ENCODE measurements at places on chromosomes 6 and 20. TPM values are rescaled to one million over a fixed set of nuclear protein-coding genes. Genes with fewer than 3 reads are reported as not detected.

DNA sequence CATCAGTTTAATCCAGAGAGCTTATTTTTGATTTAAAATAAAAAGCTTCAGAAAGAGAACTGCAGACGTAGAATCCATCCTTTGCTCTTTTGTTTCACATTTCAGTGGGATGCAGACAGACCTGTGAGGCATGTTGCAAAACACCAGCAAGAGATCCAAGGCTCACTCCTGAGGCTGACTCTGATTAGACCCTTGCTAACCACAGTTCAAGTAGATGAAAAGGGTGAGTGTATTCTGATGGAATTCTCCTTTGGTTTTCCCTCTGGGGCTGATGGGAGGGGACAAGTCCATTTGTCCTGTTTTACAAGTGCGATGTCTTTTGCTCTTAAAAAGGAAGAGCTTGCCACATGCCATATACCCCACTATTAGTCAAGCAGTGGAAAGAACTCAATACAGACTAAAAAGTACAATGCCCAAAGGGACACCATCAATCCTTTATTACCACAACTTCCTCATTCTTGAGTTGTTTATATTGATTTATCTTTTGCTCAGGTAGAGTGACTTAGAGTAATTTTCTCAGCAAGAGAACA, 772.7 kb downstream of the MAFB start:
- no peak for DNase-seq

DNA sequence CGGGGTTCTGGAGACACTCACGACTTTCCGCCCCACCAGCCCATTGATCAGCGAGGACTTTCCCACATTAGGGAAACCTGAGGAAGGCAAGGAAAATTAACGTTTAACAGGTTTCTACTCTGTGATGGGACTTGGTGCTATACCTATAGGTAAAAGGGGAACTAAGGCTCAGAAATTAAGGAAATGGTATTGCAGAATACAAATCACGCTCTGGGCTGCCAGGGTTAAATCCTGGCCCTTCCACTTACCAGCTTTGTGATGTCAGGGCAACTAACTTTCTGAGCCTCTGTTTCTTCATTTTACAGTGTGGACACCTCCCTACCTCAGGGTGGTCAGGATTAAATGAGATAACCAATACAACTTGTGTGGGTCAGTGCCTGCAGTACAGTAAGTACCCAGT, 8.8 kb downstream of the GNL1 start:
- DNase-seq = no peak

EBF4 gene
- 15.0 TPM for polyA plus RNA-seq

DNA sequence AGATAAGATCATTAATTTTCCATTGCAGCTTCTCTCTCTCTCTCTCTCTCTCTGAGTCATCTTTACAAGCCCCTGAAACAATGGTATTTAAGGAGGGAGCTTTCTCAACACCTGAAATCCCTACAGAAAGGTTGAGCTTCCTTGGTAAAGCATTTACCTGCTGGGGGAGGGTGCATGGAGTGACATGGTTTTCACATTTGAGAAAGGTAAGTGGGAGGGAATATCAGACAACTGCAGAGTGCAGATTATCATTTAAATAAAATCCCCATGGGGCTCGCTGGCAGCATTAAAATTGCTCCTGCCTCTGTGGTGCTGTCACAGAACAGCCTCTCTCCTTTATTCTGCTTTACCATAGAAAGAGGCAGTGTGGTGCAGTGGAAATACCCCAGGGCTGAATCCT, 10.3 kb upstream of the PDYN start:
- no peak for DNase-seq

DLK2 gene
- not detected for polyA plus RNA-seq

ECT2L gene
- not detected for polyA plus RNA-seq

DNA sequence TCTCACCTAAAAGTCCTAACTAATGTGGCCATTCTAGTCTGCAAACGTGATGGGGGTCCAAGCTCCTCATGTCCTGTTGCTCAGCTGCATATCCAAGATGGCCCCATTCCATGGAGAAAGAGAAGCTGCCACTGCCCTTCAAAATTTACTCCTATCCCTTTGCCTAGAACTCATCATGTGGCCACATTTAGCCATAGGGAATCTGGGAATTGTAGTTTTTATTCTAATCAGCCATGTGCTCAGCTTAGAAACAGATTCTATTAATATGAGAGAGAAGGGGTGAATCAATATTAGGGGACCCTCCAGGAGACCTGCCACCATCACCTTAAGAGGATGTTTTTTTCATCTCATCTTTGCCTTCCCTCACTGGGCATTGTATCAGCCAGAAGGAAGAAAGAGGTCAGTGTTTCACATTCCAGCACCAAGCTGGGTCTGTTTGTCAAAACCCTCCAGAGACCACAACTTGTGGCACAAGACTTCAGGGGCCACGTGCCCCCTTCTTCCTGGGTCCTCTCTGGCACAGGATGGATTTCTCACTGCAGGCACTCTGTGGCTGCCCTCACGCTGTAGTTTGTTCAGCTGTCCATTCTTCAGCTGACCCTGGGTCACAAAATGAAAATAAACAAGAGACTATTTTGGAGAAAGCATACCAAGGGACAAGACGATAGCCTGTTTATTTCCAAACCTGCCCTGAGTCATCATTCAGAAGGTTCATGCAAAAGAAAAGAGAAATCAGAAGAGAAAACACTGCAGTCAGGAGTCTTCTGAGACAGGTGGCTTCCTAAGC, 172.0 kb downstream of the EYA2 start:
- no peak for DNase-seq

DNA sequence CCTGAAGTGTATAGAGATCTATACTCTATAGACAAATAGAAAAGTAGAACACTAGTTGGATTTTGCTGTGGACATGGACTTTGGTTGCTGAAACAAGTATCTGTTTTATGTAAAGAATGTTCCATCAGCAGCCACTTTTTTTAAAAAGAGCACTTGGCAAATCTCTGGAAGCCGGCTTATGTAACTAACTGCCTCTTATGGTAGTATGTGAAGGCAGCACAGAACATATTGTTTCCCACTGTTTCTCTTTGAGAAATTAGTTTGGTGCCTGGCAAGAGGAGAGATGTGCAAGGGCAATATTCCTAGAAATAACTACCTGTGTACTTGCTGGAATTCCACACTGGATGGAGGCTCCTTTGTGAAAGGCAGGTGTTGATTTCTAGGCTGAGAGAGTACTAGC, 242.3 kb upstream of the PREP start:
- DNase-seq = peak; percentile 46

DNA sequence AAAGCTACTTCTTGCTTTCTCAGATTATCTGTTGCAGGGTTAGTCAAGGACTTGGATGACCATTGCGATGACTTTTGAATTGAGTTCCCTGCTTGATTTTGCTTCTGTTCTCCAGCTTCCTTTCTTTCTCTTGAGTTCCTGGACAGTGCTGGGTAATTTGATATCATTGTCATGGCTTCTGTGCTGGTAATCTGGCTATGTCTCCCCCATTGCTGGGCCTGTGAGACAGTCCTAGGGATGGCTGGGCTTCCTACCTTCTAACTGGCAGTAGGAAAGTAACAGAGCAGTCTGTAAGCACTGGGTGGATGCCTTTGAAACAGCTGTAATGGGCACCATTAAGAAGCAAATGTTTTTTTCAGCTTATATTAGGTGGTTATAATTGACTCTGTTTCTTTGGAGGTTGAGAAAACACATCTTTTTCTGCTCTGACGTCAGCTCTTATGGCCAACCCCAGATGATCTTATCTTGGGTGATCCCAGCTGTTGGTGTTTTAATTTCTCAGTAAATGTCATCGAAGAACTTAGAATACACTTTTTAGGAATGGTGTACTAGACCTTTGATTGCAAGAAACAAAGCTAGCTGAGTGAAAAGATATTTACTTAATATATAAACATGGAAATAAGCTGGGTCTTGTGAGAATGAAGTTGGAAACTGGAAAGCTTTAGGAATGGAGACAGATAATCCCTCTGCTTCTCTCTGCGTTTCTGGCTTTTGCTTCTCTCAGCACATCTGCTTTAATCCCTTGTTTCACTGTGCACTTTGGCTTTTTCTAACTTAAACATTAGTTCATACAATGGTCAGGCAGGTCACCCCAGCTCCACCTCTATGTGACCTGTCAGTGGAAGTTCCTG, 195.0 kb upstream of the MAN1A1 start:
- DNase-seq = no peak

DNA sequence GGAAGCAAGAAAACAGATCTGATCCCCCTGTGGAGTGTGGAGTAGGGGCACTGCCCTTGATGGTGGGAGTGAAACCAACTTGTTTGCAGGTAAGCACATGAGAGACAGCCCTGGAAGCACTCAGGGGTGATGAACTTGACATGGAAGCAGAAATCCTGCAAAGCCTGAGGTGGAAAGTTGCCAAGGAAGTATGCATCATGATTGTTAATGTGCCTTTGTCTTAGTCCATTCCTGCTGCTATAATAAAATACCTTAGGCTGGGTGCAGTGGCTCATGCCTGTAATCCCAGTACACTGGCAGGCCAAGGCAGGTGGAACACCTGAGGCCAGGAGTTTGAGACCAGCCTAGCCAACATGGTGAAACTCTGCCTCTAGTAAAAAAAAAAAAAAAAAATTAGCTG, 40.2 kb upstream of the IFNGR1 start:
- no peak for DNase-seq

- DNase-seq = no peak
Observed at GRCh38 chr6:46867411-46867810, 54.3 kb downstream of the ADGRF5 start.

DNA sequence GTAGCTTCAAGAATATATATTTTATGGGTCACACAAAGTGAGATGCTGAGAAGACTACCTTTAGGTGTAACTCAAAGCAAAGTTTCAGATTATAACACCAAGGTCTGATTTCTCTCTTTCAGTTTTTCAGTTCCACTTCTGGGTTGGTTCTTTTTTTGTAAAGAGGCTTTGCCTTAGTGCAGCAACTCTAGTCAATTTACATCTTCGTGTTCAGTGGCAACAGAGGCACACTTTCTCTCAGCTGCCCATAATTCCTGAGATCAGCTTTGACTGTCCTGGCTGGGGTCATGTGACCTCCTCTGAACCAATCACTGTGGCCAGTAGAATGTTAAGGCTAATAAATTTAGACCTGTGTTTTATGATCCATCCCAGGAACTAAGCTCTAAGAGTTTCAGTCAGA, 120.2 kb downstream of the TINAG start:
- DNase-seq = no peak

DNA sequence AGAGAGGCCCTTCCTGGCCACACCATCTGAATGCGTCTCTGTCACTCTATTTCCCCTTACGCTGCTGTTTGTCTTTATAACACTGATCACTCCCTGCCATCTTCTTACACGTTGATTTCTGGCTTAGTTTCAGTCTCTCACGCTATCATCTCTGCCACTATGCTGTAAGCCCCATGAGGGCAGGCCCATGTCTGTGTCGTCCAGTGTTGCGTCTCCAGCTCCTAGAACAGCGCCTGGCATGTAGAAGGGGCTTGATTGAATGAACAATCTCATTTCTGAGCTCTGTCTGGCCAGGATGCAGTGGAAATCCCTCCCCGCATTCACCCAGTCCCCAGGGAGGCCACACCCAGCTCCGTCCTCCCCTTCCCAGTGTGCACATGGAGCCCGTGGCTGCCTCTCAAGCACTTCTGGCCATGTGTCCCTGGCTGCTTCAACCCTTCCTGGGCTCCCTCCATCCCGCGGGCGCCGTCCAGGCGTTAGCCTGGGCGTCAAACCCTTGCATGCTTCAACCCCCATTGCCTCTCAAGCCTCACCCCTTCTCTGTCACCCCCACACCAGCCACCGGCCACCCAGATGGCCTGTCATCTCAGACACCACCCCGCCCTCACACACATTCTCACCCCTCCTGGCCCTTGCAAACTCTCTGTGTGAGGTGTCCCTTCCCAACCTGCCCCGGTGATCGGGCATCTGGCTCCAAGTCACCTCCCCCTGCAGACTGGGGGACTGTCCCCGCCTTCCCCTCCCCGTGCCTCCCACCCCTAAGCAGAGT, 71.1 kb downstream of the SRC start:
- no peak for DNase-seq

GRCh38 chr6:136524339-136524935, 25.8 kb downstream of the MAP7 start:
- DNase-seq = no peak

COL11A2 gene
- polyA plus RNA-seq = not detected

DNA sequence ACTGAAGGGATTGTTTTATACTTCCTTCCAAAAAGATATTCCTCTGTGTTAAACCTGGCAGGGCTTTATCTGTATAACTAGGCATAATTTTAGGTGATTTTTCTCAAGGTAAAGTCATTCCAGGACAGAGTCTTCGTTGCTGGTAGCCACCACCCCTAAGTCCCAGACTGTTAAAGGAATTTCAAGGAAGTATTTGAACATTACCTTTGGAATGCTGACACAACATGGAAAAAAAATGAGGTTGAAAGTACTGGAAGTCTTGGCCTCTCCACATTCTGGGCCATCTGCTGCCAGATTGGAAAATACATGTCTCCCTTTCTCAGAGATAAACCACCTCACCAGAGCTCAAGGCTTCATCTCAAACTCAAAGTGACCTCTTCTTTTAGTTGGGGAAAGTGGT, 27.0 kb upstream of the ETV7 start:
- no peak for DNase-seq

DNA sequence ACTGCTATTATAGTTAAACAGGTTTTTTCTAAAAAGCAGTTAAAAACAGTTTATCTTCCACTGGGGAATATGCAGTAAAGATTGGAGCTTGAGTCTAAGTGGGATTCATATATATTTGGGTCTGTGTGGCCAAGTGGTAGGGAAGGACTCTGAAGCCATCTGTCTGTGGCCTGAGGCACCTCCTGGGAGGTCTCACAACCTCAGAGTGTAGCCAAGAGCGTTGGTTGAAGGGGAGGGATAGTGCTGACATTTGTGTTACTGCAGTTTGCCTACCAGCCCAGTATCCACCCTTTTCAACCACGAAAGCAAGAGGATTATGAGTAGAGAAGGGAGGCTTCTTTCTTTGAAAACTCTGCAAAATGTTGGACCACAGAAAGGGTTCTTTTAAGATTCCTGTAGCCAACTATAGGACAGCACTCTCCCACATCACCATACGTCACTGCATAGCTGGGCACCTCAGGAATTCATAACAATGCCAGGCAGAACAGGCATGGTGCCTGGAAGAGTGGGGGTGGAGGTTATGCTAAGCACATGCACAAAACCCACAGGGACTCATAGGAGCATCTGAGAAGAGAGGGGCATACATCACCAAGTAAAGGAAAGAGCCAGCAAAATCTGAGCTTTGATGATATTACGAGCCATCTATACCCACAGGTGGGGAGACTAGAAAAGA, 90.5 kb upstream of the HEY2 start:
- peak; percentile 38 for DNase-seq

GRCh38 chr6:96302991-96303390, 218.6 kb upstream of the UFL1 start:
- no peak for DNase-seq

DNA sequence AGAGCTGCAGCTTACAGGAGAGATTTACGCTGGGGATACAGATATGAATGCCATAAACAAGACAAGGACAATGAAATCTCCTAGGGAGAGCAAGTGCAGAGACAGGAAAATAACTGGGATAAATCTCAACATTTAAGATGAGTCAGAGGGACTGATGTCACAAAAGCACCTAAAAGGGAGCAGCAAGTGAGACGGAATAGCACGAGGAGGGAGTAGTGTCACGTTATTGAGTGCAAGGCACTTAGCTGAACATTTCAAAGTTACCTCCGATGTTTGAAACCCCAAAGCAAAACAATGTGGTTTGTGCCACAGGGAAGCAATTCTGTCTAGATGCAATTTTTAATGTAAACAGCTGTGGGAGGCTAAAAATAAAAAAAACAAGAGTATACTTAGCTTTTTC, 1131.7 kb upstream of the EYS start:
- no peak for DNase-seq

GRCh38 chr20:54626126-54626525, 150.7 kb downstream of the DOK5 start:
- no peak for DNase-seq

GNAS-AS1 gene
- polyA plus RNA-seq = not detected

GRCh38 chr6:47646689-47647088, 51.7 kb upstream of the ADGRF4 start:
- no peak for DNase-seq

- DNase-seq = no peak
Observed at GRCh38 chr20:62571669-62572344, 70.5 kb upstream of the SLCO4A1 start.

All from stomach (tissue), 19 donors.